ENCODE measurements at places on chromosomes 16 and 17. TPM values are rescaled to one million over a fixed set of nuclear protein-coding genes. Genes with fewer than 3 reads are reported as not detected.

KRTAP4-5 gene
- not detected for polyA plus RNA-seq

OR1A1 gene
- polyA plus RNA-seq, result not detected

ZNF174 gene
- polyA plus RNA-seq, result 9.1 TPM

EXOC3L1 gene
- 0.28 TPM for polyA plus RNA-seq

KRTAP17-1 gene
- polyA plus RNA-seq, result not detected

DNA sequence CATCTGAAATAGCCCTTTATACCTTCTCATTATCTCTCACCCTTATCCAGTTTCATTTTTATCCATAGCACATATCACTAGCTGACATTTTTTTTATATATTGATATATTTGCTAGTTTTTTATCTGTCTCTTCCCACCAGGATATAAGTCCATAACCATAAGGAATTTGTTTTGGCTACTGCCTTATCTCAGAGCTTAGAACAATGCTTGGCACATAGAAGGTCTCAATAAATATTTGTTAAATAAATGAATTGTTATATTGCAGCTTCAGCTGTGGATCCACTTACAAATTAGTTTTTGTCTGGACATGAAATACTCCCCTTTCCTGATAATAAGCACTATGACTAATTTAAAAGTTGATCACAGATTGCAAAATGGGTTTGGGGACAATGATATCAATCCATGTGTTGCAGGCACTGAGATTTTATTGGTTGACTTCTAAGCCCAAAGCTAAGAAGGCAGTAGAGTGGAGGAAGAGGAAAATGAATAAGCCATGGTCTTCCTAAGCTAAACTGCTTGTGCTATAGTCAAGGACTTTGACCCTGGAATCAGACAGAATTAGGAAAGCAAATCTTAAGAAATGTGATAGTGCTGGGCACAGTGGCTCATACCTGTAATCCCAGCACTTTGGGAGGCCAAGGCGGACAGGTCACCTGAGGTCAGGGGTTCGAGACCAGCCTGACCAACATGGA, 31.9 kb upstream of the YPEL2 start:
- DNase-seq, result no peak

GRCh38 chr16:57508035-57508425, 21.7 kb upstream of the DOK4 start:
- DNase-seq, result no peak

GRCh38 chr16:16045879-16046278, 96.5 kb downstream of the ABCC1 start:
- DNase-seq, result peak; percentile 16

DNA sequence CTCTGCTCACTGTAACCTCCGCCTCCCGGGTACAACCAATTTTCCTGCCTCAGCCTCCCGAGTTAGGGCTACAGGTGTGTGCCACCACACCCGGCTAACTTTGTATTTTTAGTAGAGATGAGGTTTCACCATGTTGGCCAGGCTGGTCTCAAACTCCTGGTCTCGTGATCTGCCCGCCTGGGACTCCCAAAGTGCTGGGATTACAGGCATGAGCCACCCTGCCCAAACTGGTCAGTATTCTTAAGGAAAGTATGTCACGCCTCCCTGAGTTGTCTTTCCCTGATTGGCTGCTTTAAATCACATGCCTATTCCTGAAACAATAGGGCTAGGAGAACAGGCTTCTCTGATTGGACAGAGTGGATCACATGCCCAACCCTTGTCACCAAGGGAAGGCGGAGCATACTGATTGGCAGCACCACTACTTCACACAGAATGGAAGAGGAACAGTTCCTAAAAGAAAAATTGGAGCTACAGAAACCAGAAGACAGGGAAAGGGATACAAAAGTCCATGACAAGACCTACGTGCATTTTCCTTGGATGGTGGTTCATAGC, 17.6 kb upstream of the CYB5B start:
- DNase-seq, result peak; percentile 21

DNA sequence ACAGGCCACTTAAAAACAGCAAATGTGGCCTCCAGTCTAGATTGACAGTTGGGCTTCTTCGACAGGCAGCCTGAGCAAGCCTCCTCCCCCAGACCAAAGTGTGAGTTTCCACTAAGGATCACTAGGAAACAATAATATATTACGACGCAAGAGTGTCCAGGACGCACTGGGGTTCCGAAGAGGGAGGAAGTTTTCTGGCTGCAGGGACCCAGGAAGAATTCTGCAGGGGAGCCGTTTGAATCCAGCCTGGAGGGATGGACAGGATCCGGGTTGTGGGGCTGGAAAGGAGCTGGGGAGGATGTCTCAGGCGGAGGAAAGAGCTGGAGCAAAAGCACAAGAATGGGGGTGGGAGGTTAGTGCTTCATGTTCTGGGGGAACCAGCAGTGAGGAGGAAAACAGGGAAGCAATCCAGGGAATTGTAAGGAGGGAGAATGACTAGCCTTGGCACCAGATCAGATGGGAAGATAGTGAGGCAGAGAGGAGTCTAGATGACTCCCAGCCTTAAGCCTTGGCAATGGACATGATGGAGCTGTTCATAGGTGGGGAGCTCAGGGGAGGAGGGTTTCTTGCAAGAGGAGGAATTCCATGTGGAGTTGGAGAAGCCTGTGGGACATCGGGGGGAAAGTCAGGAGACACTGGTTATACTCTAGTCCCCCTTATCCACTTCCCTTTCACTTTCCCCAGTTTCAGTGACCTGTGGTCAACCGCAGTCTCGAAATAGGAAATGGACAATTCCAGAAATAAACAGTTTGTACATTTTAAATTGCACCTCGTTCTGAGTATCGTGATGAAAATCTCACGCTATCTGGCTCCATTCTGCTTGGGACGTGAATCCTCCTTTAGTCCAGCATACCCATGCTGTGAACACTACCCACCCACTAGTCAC, 26.6 kb downstream of the NGFR start:
- DNase-seq, result peak; percentile 29

DNA sequence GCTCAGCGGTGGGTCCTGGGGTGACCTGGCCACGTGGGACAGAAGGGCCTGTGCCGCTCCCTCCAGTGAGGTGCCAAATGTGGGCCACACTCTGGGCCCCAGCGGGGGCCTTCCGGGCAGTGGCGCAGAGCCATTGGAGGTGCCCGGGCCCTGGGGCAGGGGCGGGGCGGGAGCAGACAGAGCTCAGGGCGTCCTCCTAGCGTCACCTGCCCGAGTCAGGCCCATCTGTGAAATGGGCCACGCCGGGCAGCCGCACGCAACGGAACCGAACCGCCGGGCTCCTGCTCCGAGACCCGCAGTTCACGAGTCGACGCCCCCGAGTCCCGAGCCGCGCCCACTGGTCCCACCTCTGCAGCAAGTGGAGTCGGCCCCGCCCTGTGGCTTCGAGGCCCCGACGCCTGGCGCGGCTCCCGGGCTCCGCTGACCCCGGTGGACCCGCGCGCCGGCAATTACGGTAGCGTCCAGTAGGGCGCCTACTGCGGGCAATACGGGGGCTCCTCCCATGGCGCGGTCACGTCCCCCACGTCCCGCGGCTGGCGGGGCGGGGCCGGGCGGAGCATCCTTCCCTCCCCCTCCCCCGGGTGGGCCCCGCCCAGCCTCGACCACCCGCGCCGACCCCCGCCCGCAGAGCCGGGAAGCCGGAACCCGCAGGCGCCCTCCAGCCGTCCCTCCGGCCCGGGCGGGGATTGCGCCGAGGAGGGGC, 1.9 kb downstream of the SLC16A3 start:
- peak; percentile 95 for DNase-seq

- no peak for DNase-seq
These were observed 24.1 kb upstream of the KREMEN2 start for GRCh38 chr16:2939968-2940367.

DNA sequence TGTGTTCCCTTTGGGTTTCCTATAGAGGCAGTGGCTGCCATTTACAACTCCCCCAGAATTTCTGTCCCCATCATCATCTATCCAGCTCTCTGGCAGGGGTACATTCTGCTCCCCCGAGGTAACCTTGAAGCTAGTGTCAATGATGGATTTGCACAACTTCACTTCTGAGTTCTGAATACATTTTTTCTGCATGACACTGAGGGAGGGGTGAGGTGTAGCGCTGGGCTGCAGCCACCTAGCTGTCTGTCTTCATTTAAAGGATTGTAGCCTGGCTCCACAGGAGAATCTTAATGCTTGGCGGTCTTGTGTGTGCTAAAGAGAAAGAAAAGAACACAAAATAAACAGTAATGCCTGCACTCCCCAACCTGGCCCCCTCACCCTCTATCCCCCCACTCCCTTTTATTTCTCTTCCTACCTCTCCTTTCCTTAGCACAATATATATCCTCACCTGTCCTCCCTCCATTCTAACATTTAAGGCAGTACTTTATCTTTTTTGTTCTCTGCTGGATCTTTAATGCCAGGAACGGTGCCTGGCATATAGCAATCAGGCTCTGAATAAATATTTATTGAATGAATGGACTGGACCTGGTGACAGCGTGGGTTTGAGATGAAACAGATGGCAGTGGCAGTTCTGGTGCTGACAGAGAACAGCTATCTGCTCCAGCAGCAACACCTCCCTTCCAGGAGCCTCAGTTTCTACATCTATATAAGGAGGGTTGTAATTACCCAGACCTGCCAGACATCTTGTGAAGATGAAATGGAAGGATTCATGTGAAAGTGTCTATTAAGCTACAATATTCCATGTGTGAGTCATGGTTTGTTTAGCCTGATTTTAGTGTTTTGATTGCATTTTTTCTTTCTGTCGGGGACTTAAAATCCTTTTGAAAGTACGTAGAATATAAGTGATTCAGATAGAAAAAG, 163.5 kb upstream of the CDH11 start:
- DNase-seq, result no peak

- peak; percentile 88 for DNase-seq
These were observed 68.0 kb upstream of the MRTFB start for GRCh38 chr16:14003074-14003570.

DNA sequence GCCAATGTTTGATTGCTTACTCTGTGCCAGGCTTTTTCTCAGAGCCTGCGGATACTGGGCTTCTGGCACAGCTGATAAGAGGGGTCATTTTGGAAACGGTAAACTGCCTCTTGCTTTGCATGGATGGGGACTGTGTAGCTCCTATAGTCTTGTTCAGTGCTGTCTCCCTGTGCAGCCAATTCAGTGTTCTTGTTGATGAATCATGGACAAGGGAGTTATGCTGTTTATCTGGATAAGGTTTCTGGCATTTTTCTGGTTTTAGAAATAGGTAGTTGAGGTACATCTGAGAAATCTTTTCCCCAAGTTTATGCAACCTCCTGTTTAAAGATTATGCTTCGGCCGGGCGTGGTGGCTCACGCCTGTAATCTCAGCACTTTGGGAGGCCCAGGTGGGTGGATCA, 16.7 kb upstream of the TANGO6 start:
- DNase-seq, result no peak

- no peak for DNase-seq
These were observed 457.8 kb downstream of the HS3ST4 start for GRCh38 chr16:26149364-26150190.

- DNase-seq, result no peak
These were observed 41.8 kb downstream of the TMC6 start for GRCh38 chr17:78086740-78087139.

DNA sequence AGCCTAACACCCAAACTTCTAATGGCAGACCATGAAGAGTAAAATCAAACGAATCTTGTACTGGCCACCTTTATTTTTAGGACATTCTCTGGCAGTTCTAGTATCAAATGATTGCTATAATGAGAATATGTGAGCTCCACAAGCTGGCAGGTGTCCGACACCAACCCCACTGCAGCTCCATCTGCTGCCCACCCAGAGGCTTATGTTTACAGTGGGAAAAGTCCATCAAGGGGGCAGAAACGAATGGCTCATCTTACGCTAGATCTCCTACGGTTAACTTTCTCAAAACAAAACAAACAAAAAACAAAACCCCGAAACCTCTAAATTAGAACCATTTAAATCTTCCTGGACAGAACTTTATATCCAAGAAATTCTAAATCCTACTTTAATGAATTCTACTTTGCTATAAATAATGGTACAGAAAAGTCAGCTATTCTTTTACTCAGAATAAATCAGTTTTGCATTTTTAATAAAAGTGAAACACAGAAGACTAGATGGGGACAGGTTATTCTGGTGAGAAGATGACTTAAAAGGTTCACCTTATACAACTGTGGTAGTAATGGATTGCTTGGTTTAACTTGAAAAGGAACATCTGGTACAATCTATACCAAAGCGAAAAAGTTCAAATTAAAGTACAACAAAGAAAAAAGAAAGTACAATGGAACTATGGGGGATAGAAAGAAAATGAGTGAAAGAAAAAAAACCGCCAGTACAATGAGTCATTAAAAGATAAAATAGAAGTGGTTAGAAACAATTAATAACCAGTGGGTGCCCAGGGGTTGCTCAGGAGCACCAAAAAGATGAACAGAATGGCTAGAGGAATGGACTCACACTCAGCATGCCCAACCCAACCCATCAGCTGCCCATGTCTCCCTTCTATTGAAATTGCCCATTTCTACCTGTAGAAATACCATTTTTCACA, 40.2 kb downstream of the GRB2 start:
- no peak for DNase-seq
